Astrocyte (in vitro differentiated cells and primary cell): ENCODE measurements at places on chromosomes 1 and 21.
A peak's percentile ranks its signal among the peaks of the same experiment; 100 is the strongest.

- DNase-seq, result no peak
Observed at GRCh38 chr1:2372551-2373490, 18.5 kb downstream of the MORN1 start.

DNA sequence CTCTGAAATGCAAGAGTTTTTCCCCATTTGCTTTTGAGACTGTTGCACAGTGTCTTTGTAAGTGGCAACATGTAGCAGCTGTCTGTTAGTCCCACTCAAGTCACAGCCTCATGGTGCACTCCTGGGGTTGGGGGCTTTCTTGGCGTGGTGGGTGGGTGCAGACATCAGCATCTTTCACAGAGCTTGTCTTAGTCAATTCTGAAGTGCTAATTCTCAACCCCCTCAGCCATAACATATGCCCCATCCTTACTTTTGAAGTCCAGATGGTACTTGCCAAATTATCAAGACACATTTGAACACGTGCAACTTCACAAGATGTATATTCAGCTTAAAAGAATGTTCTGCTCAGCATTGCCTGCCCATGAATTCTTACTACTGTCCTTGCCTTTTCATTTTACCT is 87.1 kb downstream of the VCAM1 start:
- no peak for DNase-seq

GRCh38 chr1:148372731-148373130 is 110.4 kb downstream of the PPIAL4G start:
- DNase-seq, result no peak

DNA sequence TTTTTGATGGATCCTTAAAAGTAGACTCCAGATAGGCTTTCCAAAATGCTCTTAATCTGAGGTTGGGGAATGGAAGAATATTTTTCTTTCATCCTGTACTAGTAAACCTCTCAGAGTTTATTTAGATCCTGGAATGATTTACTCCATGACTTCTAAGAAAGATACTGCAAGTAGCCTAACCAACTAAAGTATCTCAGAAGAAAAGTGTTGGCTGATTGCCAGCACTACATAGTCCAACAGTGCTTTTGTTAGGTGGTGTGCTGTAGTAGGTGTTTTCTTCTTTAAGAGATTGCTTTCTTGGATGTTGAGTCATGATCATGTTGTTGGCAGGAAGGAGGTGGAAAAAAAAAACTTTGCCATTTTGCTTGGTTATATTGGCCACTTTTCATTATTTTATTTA is 119.8 kb downstream of the OSBPL9 start:
- peak; percentile 86 for DNase-seq

DNA sequence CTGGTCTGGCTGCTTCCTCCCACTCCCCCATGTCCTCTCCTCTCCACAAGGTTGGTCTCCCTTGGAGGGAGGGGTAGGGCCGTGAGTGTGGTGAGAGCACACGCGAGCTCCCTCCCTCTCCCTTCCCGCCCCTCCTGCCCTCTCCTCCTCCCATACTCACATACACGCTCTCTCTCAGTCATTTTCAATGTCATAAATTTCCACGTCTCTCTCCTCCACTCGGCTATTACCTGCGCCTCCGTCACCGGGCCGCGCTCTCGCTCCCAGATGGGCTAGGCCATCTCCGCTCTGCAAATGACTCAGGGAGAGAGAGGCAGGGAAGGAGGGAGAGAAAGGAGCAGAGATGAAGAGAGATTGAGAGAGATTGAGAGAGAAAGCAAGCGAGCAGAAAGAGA is 36.7 kb upstream of the DMBX1 start:
- no peak for DNase-seq

GRCh38 chr1:169670836-169671235 is 40.6 kb downstream of the SELL start:
- DNase-seq, result no peak

DNA sequence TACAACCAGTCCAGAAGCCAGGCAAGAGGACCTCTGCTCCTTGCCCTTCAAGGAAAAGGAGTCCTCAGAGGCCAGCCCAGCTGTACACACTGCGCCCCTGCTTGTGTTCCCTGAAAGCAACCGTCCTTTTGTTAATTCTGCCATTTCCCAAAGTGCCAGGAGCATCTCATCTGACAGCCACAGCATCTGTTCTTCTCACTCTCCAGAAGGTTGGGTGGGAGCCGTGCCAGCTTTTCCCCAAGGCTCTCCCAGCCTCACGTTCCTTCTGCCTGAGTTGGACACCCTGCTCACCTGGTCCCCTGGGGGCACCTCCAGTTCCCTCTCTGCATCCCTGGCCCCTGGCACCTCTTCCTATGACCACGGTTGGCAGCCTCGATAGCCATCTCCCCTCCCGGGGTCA is 10.5 kb upstream of the CNTN2 start:
- DNase-seq, result no peak
